ENCODE measurements at places on chromosomes 13 and 19.
A peak's percentile ranks its signal among the peaks of the same experiment; 100 is the strongest.

GRCh38 chr13:33793726-33794125 lies 24.2 kb upstream of the RFC3 start:
- no peaks in the 10 kb centered on the region for H3K4me1 ChIP-seq
- H3K27ac ChIP-seq: no peak overlapping the region
- H3K36me3 ChIP-seq: no peaks in the 10 kb centered on the region
- no peak for DNase-seq

GRCh38 chr13:84670245-84670644 lies 788.0 kb upstream of the SLITRK1 start:
- H3K27ac ChIP-seq: no peak overlapping the region
- no peaks in the 10 kb centered on the region for H3K27me3 ChIP-seq
- peak; percentile 13 for DNase-seq
- H3K4me3 ChIP-seq: no peak overlapping the region

GRCh38 chr19:38284422-38284821 lies 19.6 kb upstream of the C19orf33 start:
- H3K4me1 ChIP-seq: no peaks in the 10 kb centered on the region
- no peak overlapping the region for H3K4me3 ChIP-seq
- H3K27me3 ChIP-seq: no peaks in the 10 kb centered on the region
- no peak for DNase-seq
- no peaks in the 10 kb centered on the region for H3K36me3 ChIP-seq

DNA sequence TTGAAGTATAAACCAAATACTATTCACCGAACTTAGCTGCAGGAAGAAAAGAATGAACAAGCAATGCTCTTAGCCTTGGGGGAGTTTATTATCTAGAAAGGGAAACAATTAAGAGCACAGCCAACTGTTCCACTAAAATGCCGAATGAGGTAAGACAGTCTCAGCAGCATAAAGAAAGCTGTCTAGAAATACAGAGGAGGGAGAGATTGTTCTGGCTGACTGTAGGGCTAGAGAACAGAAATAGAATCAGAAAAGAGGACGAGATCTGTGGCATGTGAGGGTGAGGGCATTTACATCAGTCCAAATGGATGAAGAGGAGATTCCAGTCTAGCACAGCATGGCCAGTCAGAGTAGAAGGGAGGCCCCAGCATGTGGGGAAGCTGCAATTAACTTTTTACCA lies 56.8 kb upstream of the TNFRSF19 start:
- no peak overlapping the region for H3K27ac ChIP-seq
- no peaks in the 10 kb centered on the region for H3K27me3 ChIP-seq
- DNase-seq: no peak
- H3K36me3 ChIP-seq: no peaks in the 10 kb centered on the region
- no peak overlapping the region for H3K4me3 ChIP-seq
- peaks cover 34% of the 10 kb centered on the region for H3K4me1 ChIP-seq

DNA sequence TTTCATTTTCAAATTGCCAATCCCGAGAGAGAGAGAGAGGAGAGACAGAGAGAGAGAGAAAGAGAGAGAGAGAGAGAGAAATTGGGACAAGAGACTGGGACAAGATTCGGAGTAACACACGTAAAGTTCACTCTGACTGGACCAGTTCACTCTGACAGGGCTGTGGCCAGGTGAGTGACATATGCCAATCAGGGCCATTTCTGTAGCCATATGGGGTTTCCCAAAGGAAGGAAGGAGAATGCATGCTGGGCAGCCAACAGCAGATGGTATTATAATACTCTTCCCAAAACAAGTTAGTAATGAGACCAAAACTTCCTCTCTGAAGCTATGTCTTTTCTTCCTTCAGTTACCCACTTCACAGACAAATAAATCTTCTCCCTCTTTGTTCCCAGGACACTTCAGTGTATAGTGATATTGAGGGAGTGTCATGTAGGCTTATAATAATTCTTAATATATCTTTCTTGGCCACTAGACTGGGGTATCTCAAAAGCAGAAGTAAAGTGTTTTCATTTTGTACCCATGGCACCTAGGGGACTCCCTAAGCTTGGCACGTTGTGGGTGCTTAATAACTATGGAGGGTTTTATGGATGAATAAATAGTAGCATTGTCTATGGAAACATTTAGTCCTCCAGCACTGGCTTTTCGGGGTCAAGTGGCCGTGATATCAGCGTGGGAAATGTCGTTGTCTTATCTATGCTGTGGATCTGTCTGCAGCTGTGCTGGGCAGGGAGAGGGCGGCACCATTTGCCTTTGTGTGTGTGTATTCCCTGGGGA lies 51.6 kb downstream of the SERP2 start:
- H3K36me3 ChIP-seq: no peaks in the 10 kb centered on the region
- no peak overlapping the region for H3K27ac ChIP-seq
- no peak for DNase-seq
- H3K27me3 ChIP-seq: no peaks in the 10 kb centered on the region
- no peak overlapping the region for H3K4me3 ChIP-seq

DNA sequence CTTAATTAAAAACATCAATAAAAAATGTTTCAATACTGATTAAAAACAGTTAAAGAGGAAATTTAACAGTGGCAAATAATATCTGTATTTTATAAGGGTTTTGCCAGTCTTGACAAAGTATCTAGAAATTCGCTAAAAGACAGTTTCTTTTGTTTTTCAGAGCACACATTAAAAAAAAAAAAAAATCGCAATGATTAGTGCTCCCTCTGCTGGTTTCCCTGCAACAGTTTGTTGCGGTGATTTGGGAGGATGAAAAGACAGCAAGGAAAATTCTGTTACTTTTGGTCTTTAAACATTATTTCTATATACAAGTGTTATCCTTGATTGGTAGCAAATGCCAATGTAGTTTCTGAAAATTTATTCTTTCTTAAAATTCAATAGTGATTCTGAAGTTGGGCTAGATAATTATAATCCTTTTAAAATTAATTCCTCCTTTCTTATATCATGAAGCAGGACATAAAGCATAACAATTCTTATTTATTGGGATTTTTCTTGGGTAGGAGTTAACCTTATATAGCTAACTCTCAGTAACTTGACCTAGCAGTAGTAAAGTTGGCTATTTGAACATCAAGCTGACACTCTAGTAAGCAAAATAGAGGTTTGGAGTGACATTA lies 23.1 kb upstream of the SPRY2 start:
- H3K27me3 ChIP-seq: peaks cover 4% of the 10 kb centered on the region
- no peak overlapping the region for H3K4me3 ChIP-seq
- H3K4me1 ChIP-seq: peaks cover 23% of the 10 kb centered on the region

- H3K4me1 ChIP-seq: no peaks in the 10 kb centered on the region
- no peak overlapping the region for H3K27ac ChIP-seq
- H3K36me3 ChIP-seq: no peaks in the 10 kb centered on the region
- H3K4me3 ChIP-seq: no peak overlapping the region
Observed at GRCh38 chr19:16611121-16611520, 16.9 kb downstream of the MED26 start.

DNA sequence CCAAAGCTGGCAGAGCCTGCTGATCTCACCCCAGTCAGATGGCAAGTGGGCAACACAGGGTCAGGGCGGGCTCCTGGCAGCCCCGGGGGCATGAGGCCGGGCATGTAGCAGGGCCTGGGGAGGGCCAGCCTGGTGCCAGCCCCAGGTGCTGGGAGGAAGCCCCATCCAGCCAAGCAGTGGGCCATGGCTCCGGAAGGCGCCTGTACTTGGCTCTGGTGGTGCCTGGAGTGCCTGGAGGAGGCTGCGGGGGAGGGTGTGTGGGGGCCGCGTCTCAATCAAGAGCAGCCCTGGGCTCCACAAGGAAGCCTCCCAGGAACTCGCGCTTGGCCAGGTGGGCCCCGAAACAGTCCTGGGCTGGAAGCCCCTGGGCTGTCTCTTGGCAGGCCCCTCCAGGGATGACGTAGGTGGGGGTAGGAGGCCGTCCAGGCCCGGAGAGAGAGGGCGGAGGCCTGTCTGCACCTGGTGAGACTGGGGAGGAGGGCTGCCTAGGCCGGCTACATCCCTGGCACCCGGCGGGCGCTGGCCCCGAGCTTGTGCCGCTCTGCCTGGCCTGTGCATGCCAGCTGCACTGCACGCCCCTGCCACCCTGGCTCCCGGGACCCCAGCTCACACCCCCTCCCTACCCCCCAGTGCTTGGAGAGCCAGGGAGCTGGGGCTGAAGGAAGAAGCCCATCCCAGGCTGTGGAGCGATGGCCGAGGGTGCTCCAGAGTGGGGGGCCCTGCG lies 45.9 kb downstream of the COMP start:
- H3K27me3 ChIP-seq: no peaks in the 10 kb centered on the region
- peaks cover 22% of the 10 kb centered on the region for H3K4me1 ChIP-seq
- peak; percentile 1 for DNase-seq
- H3K4me3 ChIP-seq: no peak overlapping the region

DNA sequence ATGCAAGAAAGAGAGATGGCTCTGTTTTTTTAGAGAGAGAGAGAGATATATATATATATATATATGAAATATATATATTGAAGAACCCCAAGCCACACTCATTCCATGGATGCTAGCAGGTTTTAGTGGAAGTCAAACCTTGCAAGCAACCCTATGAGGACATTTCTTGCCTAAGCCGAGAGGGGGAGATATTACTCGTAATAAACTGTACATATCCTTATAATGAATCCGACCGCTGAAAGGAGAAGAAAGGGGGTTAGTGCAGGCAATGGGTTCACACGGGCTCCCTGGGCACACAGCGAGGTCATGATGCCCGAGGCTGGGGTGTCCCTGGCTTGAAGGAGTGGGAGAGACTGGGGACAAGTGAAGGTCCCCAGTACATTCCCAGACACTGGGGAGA lies 78.3 kb downstream of the IER2 start:
- H3K27me3 ChIP-seq: no peaks in the 10 kb centered on the region
- no peaks in the 10 kb centered on the region for H3K4me1 ChIP-seq
- H3K36me3 ChIP-seq: no peaks in the 10 kb centered on the region
- no peak overlapping the region for H3K4me3 ChIP-seq

GRCh38 chr13:75421133-75421532 lies 60.8 kb downstream of the TBC1D4 start:
- no peak for DNase-seq
- no peak overlapping the region for H3K27ac ChIP-seq
- H3K4me1 ChIP-seq: peaks cover 7% of the 10 kb centered on the region
- H3K36me3 ChIP-seq: no peaks in the 10 kb centered on the region
- no peak overlapping the region for H3K4me3 ChIP-seq

- no peak overlapping the region for H3K27ac ChIP-seq
- no peaks in the 10 kb centered on the region for H3K27me3 ChIP-seq
- no peak for DNase-seq
- H3K4me3 ChIP-seq: no peak overlapping the region
Observed at GRCh38 chr13:97658556-97658955, 224.6 kb downstream of the RAP2A start.

GRCh38 chr19:34974646-34975045 lies 10.6 kb upstream of the ZNF792 start:
- no peak overlapping the region for H3K27ac ChIP-seq
- no peaks in the 10 kb centered on the region for H3K27me3 ChIP-seq
- H3K36me3 ChIP-seq: no peaks in the 10 kb centered on the region
- H3K4me3 ChIP-seq: no peak overlapping the region
- H3K4me1 ChIP-seq: no peaks in the 10 kb centered on the region

DNA sequence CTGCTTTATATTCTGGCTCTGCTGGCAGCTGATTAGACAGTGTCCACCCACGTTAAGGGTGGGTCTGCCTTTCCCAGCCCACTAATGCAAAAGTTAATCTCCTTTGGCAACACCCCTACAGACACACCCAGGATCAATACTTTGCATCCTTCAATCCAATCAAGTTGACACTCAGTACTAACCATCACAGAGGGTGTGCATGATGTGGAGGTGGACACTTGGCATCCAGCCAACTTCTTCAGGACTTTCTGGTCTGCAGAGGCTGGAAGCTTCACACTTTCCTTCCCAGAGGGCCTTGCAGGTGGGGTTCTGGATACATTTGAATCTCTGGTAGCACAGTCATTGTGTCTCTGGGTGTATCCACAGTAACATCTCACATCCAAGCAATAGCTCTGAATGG lies 18.9 kb upstream of the IGFL1 start:
- H3K4me1 ChIP-seq: peaks cover 4% of the 10 kb centered on the region
- no peak overlapping the region for H3K27ac ChIP-seq
- H3K4me3 ChIP-seq: no peak overlapping the region

DNA sequence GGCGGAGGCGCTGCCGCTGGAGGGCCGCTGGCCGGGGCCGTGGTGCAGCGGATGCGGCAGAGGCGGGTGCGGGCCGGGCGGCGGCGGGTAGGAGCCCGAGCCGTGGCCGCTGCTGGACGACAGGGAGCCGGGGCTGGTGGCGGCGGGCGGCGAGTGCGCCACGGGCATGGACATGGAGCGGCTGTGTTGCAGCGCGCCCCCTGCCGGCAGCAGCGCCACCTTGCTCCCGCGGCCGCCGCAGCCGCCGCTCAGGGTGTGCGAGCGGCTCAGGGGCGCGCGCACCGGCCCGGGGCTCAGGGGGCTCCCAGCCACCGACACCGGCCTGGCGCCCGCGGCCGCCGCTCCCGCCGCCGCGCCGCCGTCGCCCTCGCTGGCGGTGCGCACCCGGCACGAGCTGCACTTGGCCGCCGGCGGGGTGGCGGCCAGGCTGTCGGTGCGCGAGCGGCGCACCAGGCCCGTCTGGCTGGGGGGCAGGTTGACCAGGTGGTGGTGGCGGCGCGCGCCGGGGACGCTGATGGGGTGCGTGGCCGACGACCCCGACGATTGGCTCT lies 1.7 kb downstream of the IRS2 start:
- H3K4me1 ChIP-seq: peaks cover 24% of the 10 kb centered on the region
- no peaks in the 10 kb centered on the region for H3K36me3 ChIP-seq
- H3K4me3 ChIP-seq: peak overlapping the region; percentile 95
- H3K27me3 ChIP-seq: peaks cover 27% of the 10 kb centered on the region
- DNase-seq: peak; percentile 93

DNA sequence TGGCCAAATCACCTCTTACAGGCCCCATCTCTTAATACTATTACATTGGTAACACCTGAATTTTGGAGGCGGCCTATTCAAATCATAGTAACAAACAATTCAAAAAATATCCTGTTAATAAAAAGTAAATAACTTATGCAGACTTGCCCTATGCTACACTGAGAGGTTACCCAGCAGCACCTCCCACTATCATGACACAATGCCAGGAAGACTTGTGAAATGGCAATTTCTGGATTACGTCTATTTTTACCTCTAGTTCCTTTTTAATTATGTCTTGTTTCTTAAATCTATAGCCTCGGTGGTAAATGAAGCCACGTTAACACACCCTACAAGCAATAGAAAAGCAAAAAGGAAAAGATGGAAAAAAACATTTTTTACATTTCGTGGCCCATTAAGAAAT lies 6.2 kb upstream of the DZIP1 start:
- H3K27me3 ChIP-seq: no peaks in the 10 kb centered on the region
- no peak for DNase-seq
- H3K4me3 ChIP-seq: no peak overlapping the region
- H3K27ac ChIP-seq: no peak overlapping the region
- no peaks in the 10 kb centered on the region for H3K36me3 ChIP-seq

- no peak for DNase-seq
- H3K27ac ChIP-seq: no peak overlapping the region
- H3K36me3 ChIP-seq: no peaks in the 10 kb centered on the region
Observed at GRCh38 chr13:113974304-113975281, 717 bp upstream of the C13orf46 start.

GRCh38 chr13:40172878-40173277 lies 493.6 kb downstream of the FOXO1 start:
- H3K36me3 ChIP-seq: no peaks in the 10 kb centered on the region
- H3K4me3 ChIP-seq: no peak overlapping the region
- no peaks in the 10 kb centered on the region for H3K4me1 ChIP-seq
- no peak overlapping the region for H3K27ac ChIP-seq

GRCh38 chr13:49220856-49221589 lies 885 bp downstream of the MLNR start:
- no peak overlapping the region for H3K27ac ChIP-seq
- H3K36me3 ChIP-seq: no peaks in the 10 kb centered on the region
- peak; percentile 61 for DNase-seq
- peak overlapping the region; percentile 38 for H3K4me3 ChIP-seq
- H3K4me1 ChIP-seq: no peaks in the 10 kb centered on the region
